ENCODE measurements at places on chromosomes 11 and 22.
A peak's percentile ranks its signal among the peaks of the same experiment; 100 is the strongest.

DNA sequence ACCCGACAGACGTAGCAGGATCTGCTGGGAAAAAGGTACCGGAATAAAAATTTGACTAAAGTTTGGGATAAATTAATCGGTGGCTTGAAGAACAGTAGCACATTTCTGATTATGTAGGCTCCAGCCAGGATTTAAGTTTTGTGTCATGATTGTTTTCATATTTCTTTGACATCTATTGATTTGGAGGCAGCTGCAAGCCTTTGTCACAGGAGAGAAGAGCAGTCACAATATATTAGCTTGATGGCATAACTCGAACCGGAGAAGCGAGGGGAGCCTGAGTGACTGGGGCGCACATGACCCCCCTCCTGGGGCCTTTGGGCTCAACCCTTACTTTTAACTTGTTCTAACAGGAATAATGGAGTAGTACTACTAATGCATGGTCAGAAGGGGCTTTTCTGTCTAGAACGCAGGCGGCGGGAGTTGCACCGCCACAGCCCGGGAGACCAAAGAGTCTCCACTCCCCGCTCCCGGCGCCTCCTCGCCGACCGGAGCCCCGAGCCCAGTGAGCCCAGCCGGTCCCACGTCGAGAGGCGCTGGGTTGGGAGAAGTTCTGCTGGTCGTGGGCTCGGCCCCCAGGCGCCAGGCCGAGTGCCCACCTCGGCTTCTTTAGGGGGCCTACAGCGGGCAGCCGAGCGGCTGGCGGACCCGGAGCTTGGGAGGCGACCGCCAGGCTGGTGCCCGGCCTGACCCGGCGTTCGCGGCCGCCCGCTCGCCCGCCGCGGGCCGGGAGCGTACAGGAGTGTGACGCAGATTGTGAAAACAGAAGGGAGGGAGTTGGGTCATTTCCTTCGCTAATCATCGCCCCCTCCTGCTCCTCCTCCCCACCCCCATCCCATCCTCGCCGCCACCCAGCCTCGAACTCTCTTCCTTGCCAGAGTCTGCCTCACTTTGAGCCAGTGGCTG is 15.7 kb upstream of the PAX6 start:
- DNase-seq: no peak

GRCh38 chr22:38873469-38874411 is 1.7 kb upstream of the CBX6 start:
- DNase-seq: peak; percentile 70

- DNase-seq: no peak
Observed at GRCh38 chr11:46930089-46930488, 6.5 kb upstream of the CSTPP1 start.

- no peak for DNase-seq
Observed at GRCh38 chr22:20205464-20205963, 54.7 kb upstream of the CCDC188 start.

GRCh38 chr11:77278595-77279506 is 22.6 kb downstream of the GDPD4 start:
- DNase-seq: no peak

DNA sequence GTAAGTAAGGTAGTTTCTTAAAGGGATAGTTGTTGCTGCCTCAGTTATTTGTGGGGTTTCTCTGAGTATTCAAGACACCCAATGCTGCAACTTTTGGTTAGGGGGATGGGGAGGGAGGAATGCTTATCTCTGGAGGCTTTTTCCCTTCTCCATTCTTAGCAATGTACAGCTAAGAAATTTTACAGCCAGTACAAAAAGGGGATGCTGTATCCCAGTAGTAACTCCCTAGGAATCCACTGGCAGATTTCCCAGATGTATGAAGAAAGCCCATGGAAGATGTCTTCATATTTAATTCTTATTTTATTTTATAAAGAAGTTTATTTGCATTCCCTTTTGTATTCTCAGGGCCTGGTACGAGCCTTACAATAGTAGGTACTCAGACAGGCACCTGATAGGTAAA is 154.8 kb downstream of the ENTHD1 start:
- DNase-seq: no peak

DNA sequence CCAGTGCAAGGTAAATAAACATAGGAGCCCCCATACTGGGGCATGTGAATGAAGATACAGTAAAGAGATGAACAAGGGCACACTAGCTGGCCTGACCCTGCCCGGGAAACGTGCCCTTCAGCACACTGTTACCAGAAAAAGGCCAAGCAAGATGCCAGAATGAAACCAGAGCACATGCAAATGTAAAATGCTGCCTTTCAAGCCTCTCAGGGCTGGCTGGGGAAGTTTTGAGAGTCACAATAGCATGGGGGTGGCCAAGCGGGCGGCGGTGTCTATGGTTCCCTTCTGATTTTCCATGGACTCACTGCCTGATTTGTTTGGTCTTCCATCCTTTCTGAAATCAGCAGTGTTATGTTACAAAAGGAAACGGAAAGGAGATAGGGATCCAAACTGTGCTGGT is 18.9 kb upstream of the SUSD2 start:
- DNase-seq: no peak

DNA sequence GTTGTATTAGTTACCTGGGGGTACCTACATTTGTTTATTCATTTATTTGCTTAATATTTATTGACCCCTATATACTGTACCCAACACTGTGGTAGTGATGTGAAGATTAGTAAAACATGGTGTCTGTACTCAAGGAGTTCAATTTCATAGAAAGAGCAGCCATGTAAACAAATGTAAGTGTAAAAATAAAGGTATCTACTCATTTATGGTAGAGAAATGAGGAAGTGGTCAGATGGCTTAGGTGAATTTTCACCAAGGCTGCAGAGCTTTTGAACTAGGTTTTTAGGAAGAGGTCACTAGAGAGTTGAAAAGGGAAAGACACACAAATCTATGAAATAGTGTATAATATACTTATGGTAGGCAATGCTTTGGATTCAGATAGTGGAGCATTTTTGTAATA is 11.1 kb downstream of the CTR9 start:
- DNase-seq: no peak

GRCh38 chr11:31940371-31941037 is 129.4 kb upstream of the PAX6 start:
- no peak for DNase-seq

DNA sequence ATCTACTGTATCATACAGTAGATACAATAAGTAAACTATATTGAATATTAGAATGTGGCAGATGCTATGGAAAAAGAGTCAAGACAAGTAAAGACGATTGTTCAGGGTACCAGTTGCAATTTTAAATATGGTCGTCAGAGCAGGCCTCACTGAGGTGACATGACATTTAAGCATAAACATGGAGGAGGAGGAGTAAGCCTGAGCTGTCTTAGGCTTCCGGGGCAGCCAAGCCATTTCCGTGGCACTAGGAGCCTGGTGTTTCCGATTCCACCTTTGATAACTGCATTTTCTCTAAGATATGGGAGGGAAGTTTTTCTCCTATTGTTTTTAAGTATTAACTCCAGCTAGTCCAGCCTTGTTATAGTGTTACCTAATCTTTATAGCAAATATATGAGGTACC is 14.5 kb downstream of the PIK3IP1 start:
- no peak for DNase-seq

DNA sequence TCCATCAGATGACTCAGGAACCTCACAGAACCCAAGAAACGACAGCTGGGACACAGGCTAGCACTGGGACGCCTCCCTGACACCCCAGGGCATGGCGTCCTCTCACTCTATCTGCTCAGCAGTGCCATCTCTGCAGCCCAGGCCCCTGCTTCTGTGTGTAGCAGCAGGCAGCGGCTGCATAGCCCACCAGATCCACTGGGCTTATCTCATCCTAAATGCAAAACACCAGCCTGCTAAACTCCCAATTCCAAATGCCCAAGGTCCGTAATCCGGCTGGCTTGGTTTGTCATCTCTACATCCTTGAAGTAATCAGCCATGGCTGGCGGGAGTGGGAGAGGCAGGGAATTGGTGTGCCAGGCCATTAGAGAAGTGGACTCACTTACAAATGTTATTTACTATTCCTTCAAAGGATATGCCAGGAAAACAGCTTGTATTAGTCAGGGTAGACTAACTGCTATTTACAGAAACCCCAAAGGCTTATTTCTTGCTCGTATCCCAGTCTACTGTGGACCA is 30.7 kb downstream of the SPATA19 start:
- DNase-seq: no peak

DNA sequence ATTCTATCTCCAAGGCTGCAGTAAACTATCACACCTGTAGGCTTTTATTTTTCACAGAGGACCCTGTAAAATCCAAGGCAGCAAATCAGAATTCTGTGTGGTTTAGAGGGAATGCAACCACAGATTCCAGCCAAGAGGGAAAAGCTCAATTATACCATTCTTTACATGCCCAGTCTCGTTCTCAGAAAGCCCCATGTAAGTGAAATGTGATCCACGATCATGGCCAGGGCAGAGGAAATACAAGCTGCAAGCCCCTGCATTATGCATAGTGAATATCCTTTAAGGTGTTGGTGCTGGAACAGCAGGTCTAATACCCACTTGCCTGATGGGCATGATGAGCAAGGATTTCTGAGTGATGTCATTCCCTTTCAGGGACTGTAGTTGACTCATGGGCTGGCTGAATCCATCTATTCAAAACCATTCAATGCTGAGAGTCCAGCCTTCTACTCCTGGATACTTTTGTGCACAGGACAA is 198.7 kb upstream of the MTMR2 start:
- DNase-seq: no peak

DNA sequence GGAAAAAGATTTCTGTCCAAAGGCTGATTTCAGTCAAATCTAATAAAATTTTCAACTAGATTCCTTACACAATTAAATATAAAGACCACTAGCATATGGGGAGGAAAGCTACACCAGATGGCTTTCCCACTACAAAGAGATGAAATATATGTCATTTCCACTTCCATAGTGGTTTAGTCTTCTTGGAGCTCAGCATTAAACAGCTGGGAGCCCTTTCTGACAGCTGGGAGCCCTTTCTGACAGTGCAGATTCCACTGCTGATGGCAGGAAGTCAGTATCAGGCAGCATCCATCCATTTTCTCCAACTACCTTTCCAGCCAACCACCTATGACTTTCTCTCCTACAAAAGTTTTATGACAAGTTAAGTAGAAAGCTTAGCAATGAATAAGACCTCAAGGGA is 177.9 kb downstream of the RRAS2 start:
- no peak for DNase-seq

DNA sequence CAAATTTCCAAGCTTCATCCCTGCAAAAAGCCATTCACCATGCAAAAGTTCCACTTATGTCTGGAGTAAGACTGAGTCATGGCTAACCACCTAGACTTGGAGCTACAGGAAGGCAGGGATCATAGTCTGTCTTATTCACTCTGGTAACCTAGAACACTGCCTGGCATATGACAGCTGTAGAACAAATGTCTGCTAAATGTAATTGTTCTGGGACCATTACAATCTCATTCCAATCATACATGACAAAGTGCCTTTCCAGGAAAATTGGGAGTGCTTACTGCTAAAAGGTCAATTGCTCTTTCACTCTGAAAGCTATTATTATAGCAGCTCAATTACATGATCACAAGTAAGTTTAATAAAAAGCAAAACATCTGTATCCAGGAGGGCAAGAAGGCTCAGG is 99.1 kb upstream of the CHRM4 start:
- no peak for DNase-seq

DNA sequence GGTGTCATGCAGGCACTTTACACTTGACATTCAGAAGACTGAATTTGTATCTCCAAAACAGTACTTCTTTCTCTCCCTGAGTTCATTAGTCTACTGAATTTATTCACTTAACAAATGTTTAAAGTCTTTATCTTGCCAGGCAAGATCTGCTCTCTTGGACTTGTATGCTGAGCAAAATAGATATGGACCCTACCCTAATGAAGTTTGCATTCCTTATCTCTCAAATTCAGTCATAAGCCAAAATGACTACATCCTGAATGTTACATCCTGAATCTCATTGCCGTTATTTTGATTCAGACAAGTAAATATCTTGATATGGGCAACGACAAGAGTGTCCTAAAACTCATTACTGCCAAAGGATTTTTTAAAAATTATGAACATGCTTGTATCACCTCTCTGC is 29.7 kb downstream of the FAR1 start:
- DNase-seq: no peak

DNA sequence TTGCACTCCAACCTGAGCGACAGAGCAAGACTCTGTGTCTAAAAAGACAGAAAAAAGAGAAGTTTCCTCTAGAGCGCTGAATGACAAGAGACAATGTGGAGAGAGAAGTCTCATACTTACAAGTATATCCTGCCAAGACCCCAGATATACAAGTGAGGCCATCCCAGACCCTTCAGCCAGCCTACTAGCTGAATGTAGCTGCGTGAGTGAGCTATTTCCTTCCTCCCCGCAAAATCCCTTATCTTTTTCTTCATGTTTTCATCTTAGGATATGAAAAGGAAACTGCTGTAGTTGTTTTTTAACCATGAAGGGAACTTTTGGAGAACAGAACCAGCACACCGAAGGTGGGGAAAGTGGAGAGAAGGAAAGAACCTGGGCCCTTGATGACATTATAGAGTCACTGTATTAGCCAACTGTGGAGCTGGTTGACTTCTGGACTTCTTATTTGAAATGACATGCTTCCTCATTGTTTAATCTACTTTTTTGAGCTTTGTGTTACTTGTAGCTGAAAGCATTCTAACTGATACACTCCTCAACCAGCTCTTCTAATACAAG is 4.4 kb upstream of the DDX17 start:
- no peak for DNase-seq

DNA sequence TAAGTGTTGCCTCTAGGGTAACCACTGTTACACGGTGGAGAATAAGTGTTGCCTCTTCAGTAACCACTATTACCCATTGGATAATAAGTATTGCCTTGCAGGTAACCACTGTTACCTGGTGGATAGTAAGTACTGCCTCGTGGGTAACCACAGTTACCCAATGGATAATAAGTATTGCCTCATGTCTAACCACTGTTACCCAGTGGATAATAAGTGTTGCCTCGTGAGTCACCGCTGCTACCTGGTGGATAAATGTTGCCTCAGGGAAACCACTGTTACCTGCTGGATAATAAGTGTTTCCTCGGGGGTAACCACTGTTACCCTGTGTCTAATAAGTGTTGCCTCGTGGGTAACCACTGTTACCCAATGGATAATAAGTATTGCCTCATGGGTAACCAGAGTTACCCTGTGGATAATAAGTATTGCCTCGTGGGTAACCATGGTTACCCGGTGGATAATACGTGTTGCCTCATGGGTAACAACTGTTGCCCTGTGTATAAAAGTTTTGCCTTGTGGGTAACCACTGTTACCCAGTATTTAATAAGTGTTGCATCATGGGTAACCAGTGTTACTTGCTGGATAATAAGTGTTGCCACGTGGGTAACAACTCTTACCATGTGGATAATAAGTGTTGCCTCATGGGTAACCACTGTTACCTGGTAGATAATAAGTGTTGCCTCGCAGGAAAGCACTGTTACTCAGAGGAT is 12.3 kb upstream of the NXPE4 start:
- no peak for DNase-seq

DNA sequence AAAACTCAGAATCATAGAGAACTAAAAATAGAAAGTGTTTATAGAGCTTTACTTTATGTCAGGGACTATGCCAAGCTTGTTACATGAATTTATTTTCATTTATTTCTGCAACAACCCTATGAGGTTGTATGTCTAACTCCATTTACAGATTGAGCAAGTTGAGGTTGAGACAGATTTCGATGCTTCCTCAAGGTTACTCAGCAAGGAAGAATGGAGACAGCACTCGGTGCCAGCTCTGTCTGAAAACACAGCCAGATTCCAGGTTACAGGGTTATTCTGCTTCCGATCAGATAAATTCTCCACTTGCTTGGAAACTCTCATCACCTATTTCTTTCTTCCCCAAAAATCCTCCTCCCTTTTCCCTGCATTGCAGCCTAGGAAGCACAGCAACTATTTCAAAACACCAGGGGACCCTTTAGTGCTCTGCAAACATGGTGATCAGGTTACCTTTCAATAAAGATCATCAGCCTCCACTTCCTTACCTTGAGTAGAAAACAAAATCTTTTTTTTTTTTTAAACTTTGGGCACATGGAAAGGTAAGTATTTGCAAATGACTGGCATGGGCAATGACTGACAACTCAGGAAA is 7.0 kb downstream of the MMP3 start:
- no peak for DNase-seq

Data from stimulated activated CD4-positive, alpha-beta T cell treated with anti-CD3 and anti-CD28 coated beads, TNF-alpha, amount 100 ng/mL, for 24 hours (primary cell).